Vagina (tissue), 2 donors: ENCODE measurements at places on chromosomes 1 and 21. TPM values are rescaled to one million over a fixed set of nuclear protein-coding genes. Genes with fewer than 3 reads are reported as not detected.

- H3K27me3 ChIP-seq, result no peaks in the 10 kb centered on the region
- peaks cover 12% of the 10 kb centered on the region for H3K4me1 ChIP-seq
- DNase-seq, result no peak
- H3K36me3 ChIP-seq, result peaks cover 16% of the 10 kb centered on the region
- no peak overlapping the region for H3K4me3 ChIP-seq
These were observed 6.8 kb downstream of the SLC25A24 start for GRCh38 chr1:108193333-108193732.

GRCh38 chr1:156625436-156626078 is 6.3 kb downstream of the HAPLN2 start:
- H3K4me3 ChIP-seq, result peak overlapping the region; percentile 40
- H3K27me3 ChIP-seq, result peaks cover 17% of the 10 kb centered on the region
- no peak for DNase-seq
- H3K27ac ChIP-seq, result peak overlapping the region; percentile 53

Gene UBL4B
- total RNA-seq, result not detected

GRCh38 chr1:223478606-223479005 is 85.4 kb downstream of the CCDC185 start:
- no peak overlapping the region for H3K4me3 ChIP-seq
- H3K4me1 ChIP-seq, result no peaks in the 10 kb centered on the region
- no peak overlapping the region for H3K27ac ChIP-seq
- DNase-seq, result no peak
- no peaks in the 10 kb centered on the region for H3K36me3 ChIP-seq
- no peaks in the 10 kb centered on the region for H3K27me3 ChIP-seq

Gene S100A13
- total RNA-seq, result 116 TPM

DNA sequence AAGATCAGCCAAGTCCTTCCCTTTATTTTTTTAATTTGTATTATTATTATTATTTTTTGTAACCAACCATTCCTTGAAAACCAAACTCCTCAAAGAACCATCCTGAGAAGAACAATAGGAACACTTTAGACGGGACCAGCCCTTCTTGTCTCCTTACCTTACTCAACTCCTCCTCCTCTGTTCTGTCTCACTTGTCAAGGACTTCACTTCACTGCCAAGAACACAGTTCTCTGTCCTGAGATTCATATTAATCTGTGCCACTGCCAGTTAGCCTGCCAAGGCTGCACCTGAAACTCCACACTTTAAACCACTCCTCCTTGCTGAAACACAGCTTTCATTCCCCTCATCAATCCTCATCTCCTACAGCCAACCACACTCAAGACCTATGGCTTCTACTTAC is 73.8 kb upstream of the ATP1A1 start:
- H3K4me3 ChIP-seq, result no peak overlapping the region
- H3K27me3 ChIP-seq, result no peaks in the 10 kb centered on the region
- H3K36me3 ChIP-seq, result no peaks in the 10 kb centered on the region
- no peaks in the 10 kb centered on the region for H3K4me1 ChIP-seq

DNA sequence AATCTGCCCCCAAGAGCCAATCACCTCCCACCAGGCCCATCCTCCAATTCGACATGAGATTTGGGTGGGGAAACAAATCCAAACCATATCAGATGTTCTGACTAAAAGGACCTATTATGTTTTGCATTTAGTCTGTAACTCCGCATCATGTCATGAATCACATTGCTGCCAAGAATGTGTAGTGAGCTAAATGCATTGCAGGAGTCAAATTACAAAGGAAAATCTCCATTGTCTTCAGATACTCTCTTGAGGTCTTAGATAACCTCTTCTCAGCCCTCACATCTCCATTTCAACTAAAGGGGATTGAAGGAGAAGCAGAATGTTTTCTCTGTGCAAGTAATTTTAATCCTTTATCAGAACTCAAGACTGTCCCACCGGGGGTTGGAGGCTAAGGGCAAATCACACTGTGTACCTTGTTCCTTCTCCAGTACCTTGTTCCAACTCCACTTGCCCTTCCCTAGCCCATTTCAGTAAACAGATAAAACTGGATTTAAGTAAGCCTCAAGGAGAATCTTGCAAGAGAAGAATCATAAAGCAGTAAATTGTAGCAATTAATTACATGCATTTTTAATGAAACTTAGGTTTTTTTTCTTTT is 34.1 kb downstream of the EXTL2 start:
- H3K27me3 ChIP-seq, result no peaks in the 10 kb centered on the region
- DNase-seq, result no peak
- no peaks in the 10 kb centered on the region for H3K4me1 ChIP-seq

DNA sequence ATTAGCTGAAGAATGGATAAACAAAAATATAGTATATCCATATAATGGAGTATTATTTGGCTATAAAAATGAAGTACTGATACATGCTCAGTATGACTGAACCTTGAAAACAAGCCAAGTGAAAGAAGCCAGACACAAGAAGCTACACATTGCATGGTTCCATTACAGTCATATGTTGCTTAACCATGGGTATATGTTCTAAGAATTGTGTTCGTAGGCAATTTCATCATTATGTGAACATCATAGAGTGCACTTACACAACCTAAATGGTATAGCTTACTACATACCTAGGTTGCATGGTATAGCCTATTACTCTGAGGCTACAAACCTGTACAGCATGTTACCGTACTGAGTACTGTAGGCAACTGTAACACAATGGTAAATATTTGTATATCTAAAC is 28.6 kb upstream of the FCAMR start:
- no peaks in the 10 kb centered on the region for H3K4me1 ChIP-seq
- no peak for DNase-seq
- H3K4me3 ChIP-seq, result no peak overlapping the region
- H3K27me3 ChIP-seq, result no peaks in the 10 kb centered on the region
- H3K36me3 ChIP-seq, result no peaks in the 10 kb centered on the region

DNA sequence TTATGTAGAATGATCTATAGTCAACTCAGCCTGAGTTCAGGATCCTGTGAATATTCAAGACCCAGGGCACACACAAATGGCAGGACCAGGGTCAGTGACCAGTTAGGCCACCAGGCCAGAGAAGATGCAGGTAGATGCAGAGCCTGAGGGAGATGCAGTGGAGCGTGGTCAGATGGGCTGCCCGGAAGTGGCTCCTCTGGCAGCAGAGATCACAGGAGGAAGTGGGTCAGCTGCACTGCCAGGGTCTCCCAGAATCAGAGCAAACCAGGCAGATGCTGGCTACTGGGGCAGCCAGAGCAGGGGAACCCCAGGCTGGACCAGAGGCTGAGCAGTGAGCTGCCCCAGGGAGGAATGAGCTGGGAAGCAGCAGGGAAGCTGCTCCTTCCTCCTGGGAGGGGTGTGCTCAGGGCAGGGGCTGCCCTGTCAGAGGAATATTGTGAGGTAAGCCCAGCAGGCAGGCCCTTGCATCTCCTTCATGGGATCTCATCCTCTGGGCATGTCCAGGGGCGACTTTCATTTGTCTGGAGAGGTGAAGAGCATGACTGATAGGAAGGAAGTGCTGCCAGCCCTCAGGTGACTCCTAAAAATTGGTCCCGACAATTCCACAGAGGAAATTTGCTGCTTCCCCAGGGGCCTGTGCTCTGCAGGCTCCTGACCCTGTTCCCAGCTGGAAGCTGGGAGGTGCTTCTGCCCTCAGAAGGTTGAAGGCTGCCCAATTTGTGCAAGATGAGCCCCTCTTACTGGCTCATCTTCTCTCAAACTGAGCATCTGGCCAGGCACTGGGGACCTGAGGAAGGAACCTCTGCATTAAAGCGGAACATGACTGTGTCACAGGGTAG is 49.3 kb downstream of the STUM start:
- no peaks in the 10 kb centered on the region for H3K27me3 ChIP-seq
- peaks cover 14% of the 10 kb centered on the region for H3K4me1 ChIP-seq
- H3K27ac ChIP-seq, result no peak overlapping the region
- H3K4me3 ChIP-seq, result no peak overlapping the region
- DNase-seq, result no peak

Gene CD1E
- total RNA-seq, result 2.5 TPM

DNA sequence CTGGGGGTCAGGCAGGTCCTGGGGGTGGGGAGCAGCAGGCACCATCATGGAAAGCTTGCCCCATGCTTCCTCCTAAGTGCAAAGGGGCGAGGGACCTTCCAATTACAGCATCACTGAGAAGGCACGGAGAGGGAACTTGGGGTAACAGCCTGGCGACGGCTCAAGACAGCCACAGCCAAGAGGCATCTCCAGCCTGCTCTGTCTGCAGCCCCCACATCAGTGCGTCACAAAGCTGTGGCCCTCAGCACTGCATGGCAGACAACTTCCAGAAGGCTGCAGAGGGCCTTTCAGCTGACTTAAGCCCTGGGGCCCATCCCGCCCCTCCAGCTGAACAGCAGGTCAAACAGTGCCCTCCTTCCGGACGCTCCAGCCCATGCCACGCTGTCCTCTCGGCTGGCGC is 13.2 kb upstream of the GPR153 start:
- H3K4me3 ChIP-seq, result no peak overlapping the region
- H3K36me3 ChIP-seq, result no peaks in the 10 kb centered on the region
- DNase-seq, result no peak
- no peaks in the 10 kb centered on the region for H3K27me3 ChIP-seq
- H3K27ac ChIP-seq, result no peak overlapping the region
- peaks cover 29% of the 10 kb centered on the region for H3K4me1 ChIP-seq

- H3K4me3 ChIP-seq, result no peak overlapping the region
- no peaks in the 10 kb centered on the region for H3K27me3 ChIP-seq
- no peaks in the 10 kb centered on the region for H3K36me3 ChIP-seq
- no peak overlapping the region for H3K27ac ChIP-seq
These were observed 30.3 kb downstream of the VN1R5 start for GRCh38 chr1:247286134-247286670.

DNA sequence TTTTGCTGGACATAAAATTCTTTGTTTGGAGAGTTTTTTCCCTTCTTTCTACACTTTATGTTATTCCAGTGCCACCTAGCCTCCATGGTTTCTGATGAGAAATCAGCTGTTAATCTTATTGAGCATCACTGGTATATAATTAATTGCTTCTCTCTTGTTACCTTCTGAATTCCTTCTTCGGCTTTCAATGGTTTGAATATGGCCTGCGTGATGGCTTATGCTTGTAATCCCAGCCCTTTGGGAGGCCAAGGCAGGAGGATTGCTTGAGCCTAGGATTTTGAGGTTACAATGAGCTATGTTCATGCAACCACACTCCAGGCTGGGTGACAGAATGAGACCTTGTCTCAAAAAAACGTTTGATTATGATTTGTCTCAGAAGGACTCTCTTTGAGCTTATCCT is 13.0 kb upstream of the CNIH4 start:
- H3K4me3 ChIP-seq, result no peak overlapping the region
- H3K36me3 ChIP-seq, result no peaks in the 10 kb centered on the region
- H3K27ac ChIP-seq, result no peak overlapping the region
- H3K4me1 ChIP-seq, result peaks cover 6% of the 10 kb centered on the region
- no peak for DNase-seq

DNA sequence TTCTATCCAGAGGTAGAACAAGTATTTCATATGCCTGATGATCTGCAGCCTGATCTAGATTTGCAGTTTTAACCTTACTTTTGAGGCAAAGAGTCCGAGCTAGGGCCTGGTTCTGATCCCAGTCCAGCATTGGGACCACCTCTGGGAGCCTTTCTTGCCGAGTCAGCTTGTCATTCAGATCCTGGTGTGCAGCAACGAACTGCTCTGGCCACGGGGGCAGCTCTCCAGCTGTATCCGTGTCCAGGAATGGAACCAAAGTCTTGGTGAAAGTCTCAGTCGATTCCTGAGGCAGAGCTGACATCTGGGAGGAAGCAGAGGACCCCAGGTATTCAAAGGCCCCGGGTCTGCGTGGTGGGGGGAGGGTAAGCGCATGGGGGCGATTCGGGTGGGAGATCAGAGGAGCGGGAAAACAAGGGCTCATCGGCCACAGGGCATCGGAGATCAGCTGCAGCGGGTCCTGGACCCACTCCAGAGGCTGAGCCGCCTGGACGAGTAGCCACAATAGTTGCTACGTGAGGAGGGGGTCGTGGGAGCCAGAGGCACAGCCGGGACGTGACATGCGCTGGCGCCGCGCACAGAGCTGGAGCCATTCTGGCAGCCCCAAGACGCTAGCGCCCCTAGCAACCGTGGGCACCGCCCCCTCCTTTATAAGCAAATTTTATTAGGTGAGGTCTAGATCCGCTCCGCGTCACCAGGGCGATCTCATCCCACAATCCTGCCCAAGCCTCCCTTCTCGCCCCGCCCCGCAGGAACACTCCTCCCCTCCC is 32.4 kb upstream of the BSDC1 start:
- peak overlapping the region; percentile 6 for H3K4me3 ChIP-seq
- H3K27me3 ChIP-seq, result no peaks in the 10 kb centered on the region
- no peak for DNase-seq

GRCh38 chr1:63651161-63651701 is 58.0 kb downstream of the PGM1 start:
- H3K27me3 ChIP-seq, result no peaks in the 10 kb centered on the region
- no peak overlapping the region for H3K4me3 ChIP-seq
- no peak for DNase-seq
- no peaks in the 10 kb centered on the region for H3K4me1 ChIP-seq
- H3K36me3 ChIP-seq, result peaks cover 36% of the 10 kb centered on the region

DNA sequence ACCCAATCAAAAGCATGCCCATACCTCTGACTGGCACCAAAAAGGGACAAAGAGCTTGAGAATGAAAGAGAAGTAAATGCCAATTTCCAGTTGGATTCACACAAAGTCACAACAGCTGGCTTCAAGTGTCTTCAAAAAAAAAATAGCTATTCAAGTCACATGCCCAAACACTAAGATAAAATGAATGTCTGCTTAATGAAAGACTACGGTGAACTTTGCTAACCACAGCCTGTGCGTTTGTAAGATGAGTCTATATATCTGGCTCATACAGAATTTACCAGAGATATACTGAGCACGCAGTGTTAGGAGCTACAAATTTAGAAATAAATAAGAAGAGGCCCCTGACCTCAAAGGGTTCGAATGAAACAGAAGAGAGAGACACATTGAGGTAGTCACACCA is 73.2 kb downstream of the DAB1 start:
- no peak overlapping the region for H3K27ac ChIP-seq
- DNase-seq, result no peak
- no peaks in the 10 kb centered on the region for H3K27me3 ChIP-seq
- H3K4me3 ChIP-seq, result no peak overlapping the region
- H3K4me1 ChIP-seq, result no peaks in the 10 kb centered on the region

GRCh38 chr1:198259333-198260074 is 102.7 kb downstream of the NEK7 start:
- no peak for DNase-seq
- no peak overlapping the region for H3K4me3 ChIP-seq
- H3K27ac ChIP-seq, result no peak overlapping the region

DNA sequence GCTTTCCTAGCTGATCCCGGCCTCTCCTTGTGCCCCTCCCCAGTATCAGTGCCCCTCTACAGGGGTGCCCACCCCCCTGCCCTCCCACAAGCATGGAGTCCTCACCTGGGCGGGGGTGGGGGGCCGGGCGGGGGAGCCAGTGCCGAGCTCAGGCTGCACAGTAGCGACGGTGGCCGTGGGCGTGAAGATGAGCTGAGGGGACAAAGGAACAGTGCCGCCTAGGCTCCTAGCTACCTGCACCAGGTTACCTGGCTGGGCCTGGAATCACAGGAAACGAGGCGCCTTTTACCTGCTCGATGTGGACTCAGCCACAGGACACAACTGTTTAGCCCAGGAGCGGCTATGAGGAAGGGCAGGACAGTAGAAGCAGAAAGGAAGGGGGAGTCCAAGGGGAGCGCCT is 47.5 kb upstream of the A3GALT2 start:
- H3K4me1 ChIP-seq, result peaks cover 47% of the 10 kb centered on the region
- H3K4me3 ChIP-seq, result no peak overlapping the region
- no peak overlapping the region for H3K27ac ChIP-seq
- no peaks in the 10 kb centered on the region for H3K36me3 ChIP-seq
- no peak for DNase-seq
- H3K27me3 ChIP-seq, result no peaks in the 10 kb centered on the region

Gene GPR3
- total RNA-seq, result 0.74 TPM

- H3K4me1 ChIP-seq, result no peaks in the 10 kb centered on the region
- no peak for DNase-seq
- no peak overlapping the region for H3K27ac ChIP-seq
- H3K4me3 ChIP-seq, result no peak overlapping the region
These were observed 8.9 kb downstream of the RALGPS2 start for GRCh38 chr1:178733972-178734371.
